ENCODE measurements at places on chromosomes 4 and X.

DNA sequence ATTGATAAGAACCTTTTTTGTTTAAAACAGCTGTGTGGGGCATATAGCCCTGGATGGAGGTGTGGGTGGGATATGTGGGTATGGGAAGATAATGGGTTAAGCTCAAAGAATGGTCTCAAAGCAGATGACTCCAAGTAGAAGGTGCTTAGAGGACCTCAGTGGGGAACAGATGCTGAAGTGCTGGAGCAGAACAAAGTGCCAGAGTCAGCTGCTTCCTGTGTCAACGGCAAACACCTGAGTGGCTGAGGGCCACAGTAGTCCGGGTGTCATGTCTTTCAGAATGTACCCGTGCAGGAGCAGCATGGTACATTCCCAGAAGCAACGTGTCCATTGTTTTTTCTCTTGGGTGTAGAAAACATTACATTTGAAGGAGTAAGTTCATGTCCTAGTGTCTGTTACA lies 210.6 kb downstream of the CCNG2 start:
- DNase-seq: no peak

DNA sequence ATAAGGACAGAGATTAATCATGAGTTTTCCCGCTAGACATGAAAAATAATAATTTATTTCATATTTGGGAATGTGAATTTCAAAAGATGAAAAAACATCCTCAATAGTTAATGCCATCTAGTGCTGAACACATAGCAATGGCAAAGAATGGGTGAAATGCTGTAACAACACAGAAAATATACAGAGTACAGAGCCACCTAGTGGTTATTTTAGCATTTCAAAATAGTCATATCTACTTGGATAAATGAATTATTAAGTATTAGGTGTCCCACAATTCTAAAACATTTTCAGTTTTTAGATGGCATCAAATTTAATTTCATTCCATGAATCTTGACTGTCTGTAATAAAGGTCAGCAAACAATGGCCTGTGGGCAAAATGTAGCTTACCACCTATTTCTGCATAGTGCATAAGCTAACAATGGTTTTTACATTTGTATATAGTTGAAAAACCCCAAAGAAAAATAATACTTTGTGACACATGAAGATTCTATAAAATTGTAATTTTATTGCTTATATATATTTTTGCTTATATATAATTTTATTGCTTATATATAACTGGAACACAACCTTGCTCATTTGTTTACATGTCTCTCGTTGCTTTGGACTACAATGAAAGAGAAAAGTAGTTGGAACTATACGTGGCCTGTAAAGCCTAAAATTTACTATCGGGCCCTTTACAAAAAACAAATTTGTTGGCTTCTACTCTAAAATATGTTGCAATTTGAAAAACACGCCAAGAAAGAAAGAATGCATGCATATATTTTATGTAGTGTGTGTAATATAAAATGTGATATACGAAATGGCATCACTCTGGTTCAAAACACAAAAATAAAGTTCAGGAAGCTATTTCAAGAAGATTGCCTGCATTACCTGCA lies 99.1 kb upstream of the FAM47C start:
- no peak for DNase-seq

DNA sequence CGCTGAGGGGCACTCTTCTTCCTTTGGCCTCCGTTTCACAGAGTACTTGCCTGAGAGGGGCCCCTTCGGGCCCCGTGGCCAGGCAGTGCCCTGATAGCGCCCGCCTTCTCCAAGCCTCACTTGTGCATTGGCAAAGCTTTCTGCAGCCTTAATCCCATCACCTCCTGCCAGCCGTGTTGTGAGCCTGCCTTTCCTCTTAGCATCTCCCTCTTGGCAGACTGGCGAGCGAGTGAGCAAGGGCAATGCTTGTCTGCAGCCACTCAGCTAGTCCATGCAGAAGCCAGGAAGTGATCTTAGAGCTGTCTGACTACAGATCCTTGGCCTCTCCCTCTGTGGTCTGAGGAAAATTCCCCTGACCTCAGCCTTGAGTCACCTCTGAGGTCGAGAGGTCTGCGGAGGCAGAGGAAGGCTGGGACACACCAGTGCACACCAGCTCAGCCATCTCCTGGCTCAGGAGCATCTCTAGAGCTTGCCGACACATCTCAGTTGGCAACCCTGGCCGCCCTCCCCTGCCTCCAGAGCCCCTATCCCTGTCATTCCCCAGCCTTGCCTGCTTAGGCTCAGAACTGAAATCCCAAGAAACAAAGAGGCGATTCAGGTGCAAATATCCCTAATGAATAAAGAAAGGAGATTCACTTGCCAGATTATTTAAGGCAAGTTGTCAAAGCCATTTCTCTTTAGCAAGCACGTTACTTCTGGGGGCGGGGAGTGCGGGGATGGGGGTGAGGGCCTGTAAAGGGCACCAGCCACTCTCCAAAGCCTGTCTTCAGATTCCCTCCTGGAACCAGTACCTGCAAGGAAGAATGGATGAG lies 143.5 kb upstream of the MAMLD1 start:
- no peak for DNase-seq

- no peak for DNase-seq
These were observed 2.3 kb downstream of the HCFC1 start for GRCh38 chrX:153969125-153969903.

DNA sequence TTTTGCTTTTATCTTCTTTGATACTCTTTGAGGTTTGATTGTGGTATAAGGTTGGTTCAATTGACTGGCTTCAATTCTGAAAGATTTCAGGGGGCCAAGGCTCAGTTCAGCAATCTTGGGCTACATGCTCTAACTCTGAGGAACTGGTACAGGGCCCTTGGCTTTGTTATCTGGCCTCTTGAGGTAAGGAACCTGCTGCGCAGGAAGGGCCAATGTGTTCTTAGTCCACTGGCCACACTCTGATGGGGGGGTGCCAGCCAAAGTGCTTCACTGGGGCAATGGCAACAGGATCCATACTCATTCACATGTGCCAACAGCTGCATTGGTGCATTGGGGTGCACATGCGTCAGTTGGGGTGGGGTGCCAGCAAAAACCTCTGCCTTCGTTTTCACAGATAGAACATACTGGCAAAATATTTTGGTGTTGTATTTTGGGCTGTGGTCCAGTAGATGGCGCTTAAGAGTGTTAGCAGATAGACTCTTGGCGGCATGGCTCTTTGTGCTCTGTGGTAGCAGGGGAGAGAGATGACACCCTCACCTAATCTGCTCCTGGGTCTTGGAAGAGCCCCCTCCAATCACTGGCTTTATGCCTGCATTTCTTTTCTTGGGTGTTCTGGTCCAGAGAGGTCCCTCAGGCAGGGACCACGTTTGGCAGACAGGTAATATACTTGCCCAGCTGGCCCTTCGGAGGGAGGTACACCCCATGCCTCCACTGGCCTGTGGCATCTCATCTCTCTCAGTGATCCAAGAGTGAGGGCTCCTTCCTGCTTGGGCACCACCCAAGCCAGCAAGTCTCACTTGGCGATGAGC lies 42.9 kb downstream of the NDST3 start:
- no peak for DNase-seq

DNA sequence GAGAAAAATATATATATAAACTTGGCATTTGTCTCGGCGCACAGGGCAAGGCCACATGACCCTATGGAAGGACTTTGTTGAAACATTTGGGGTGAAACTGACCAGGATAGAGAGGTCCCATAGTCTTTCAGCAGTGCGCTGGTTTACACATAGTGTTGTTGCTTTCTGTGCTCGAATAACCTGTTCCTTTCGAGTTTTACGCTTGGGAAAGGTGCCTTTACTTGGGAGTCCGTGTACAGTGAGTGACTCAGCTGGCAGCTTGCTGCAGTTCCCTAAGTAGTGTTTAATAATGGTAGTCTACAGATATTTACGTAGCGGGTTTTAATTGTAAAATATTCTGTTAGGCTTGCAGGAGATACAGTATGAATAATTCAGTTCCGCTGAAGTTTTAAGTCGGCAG lies 578 bp downstream of the APOOL start:
- DNase-seq: no peak

DNA sequence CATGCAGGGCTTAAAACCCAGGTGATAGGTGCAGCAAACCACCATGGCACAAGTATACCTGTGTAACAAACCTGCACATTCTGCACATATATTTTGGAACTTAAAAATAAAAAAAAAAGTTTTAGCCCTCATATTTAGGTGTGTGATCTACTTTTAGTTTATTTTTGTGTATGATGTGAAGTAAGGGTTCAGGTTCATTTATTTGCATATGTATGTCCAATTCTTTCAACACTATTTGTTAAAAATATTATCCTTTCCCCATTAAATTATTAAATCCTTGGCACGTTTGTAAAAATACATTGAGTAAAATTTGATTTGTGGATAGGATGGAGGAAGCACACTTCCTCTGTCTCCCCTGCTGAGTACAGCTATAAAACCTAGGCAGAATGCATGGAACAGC lies 12.9 kb downstream of the RAB39B start:
- DNase-seq: no peak

GRCh38 chr4:7169134-7169533 lies 23.2 kb upstream of the SORCS2 start:
- no peak for DNase-seq

DNA sequence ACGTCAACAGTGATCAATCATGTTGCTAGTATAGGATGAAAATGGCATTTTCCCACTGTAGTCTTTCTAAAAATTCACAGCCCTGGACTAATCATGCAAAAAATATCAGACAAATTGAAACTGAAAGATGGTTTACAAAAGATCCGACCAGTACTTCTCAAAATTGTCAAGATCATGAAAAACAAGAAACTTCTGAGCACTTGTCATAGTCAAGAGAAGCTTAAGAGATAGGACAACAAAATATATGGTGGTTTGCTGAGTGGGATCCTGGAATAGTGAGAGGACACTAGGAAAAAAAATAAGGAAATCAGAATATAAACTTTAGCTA lies 101.1 kb downstream of the NAA11 start:
- DNase-seq: no peak

DNA sequence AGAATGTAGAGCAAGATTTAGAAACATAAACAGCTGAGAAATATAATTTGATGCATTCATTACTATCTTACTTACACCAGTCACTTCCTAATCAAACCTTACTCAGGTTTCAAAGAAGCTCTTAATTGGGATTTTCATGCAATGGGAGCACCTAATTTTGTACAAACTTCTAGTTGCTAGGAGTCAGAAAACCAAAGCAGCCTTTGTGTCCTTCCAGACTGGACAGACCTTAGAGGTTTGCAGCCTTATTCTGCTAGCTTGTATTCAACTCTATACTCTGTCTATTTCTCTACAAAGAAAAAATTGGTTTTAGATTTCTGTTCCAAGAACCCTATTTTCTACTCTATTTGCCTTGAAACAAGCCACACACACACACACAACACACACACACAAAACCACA lies 19.4 kb downstream of the GABRA2 start:
- no peak for DNase-seq

DNA sequence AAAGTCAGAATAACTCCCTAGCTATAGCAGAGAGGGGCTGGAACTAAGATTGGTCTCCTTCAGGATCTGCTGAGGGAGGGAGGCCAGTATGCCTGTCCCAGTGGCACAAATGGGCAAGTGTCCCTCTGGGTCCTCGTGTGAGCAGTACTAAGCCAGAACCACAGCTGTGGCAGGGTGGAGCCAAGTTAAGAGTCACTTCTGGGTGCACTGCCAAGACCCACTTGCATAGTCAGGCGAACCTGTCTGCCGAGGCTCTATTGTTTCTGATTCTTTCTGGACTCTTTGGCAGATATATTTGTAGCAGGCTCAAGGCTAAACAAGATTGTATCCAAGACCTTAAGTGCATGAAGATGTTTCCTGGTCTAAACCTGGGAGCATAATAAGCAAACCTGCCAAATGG lies 1123.7 kb upstream of the POU3F4 start:
- no peak for DNase-seq

- DNase-seq: no peak
These were observed 11.2 kb upstream of the MORF4L2 start for GRCh38 chrX:103697687-103698086.

- DNase-seq: peak; percentile 22
These were observed 608 bp downstream of the TAF1 start for GRCh38 chrX:71366674-71367256.

- no peak for DNase-seq
These were observed 104.1 kb downstream of the COX7B2 start for GRCh38 chr4:46804781-46805413.

GRCh38 chr4:128517096-128517738 lies 229.6 kb upstream of the PGRMC2 start:
- no peak for DNase-seq

- DNase-seq: no peak
These were observed 467.0 kb downstream of the PPARGC1A start for GRCh38 chr4:23422878-23423277.

- DNase-seq: no peak
These were observed 445.5 kb downstream of the PCDH10 start for GRCh38 chr4:133594390-133595207.

DNA sequence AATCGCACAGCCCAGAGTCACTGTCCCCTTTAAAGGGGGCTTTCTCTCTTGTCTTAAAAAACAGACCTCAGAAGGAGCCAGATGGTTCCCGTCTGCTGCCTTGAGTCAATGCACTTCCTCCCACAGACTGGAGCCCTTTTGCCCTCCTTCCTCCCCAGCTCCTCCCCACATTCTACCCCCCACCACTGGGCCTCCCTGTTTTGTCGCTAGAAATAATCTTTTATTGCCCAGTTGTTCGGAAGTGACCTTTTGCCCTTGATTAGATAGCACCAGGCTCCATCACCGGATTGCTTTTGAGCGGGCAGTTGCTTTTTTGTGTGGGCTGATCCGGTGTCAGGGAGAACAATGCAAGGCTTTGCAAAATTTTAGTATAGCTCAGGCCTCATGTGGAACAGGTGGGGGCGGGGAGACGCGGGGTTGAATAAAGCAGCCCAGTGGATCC lies 47.7 kb downstream of the SPRY1 start:
- no peak for DNase-seq

GRCh38 chr4:142582340-142582739 lies 263.8 kb downstream of the INPP4B start:
- DNase-seq: no peak

GRCh38 chrX:154092371-154092770 lies 5.1 kb downstream of the MECP2 start:
- DNase-seq: no peak

DNA sequence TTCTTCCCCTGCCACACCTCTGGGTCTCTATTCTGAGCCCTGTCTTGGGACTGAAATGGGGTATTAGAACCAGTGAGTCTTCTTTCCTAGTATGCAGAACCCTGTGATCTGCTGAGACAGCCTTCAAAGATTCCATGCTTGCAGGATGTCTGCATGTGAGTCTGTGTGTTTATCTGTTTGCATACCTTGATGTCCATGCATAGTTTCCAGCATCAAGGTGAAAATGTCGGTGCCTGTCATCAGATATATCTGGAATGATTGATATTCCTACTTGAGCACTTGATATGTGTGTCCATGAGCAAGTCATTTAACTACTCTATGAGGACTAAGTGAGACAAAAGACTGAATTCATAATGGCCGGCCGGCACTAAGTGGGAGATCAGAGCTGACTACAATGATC lies 117.0 kb upstream of the HS3ST1 start:
- DNase-seq: no peak

- no peak for DNase-seq
These were observed 19.3 kb upstream of the HTRA3 start for GRCh38 chr4:8250227-8250626.

- peak; percentile 31 for DNase-seq
These were observed 17.0 kb upstream of the AP1AR start for GRCh38 chr4:112214390-112215264.

Measured in CD4-positive, alpha-beta T cell treated with Interleukin-4 for 4 hours (primary cell).